ENCODE measurements at places on chromosomes 7 and 10.

GRCh38 chr10:80697926-80698325 lies 160.2 kb downstream of the SH2D4B start:
- DNase-seq: no peak

DNA sequence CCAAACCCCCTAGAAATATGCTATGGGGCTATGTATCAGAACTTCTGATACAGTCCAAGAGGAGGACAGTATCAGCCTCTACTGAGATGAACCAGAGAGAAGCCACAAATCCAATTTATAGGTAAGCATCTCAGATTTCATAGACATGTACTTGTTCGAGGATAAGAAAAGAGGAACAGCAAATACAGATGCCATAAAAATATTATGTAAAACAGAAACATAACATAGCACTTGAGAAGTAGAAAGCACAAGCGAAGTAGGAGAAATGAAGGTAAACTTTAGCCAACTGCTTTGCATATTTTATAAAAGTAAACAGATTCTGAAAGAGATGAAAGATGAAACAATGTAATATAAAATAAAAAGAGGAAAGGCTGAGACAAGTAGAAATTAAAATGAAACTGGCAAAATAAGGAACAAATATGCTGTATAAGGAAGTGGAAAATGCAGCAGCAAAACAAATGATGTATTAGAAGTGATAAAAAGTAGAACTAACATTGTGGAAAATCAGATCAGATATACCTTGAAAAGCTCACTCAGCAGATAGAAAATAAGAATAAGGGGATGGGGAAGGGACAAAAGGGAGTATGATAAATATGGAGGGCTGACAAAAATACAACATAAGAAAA lies 135.1 kb downstream of the SKAP2 start:
- no peak for DNase-seq

GRCh38 chr7:154767142-154767541 lies 235.8 kb downstream of the PAXIP1 start:
- DNase-seq: no peak

- DNase-seq: peak; percentile 29
Observed at GRCh38 chr10:51269821-51270220, 195.5 kb downstream of the PRKG1 start.

GRCh38 chr10:117264782-117265181 lies 23.9 kb downstream of the SLC18A2 start:
- DNase-seq: no peak

- DNase-seq: no peak
Observed at GRCh38 chr7:93958651-93959050, 37.1 kb downstream of the GNG11 start.

GRCh38 chr7:70793821-70794220 lies 338.1 kb upstream of the GALNT17 start:
- DNase-seq: no peak

GRCh38 chr7:37395618-37396259 lies 52.9 kb downstream of the ELMO1 start:
- no peak for DNase-seq
